Activated CD8-positive, alpha-beta memory T cell treated with anti-CD3 and anti-CD28 coated beads, Interleukin-2, amount 10 ng/mL, durations not matched to agents 7 days and 5 days (primary cell): ENCODE measurements at places on chromosomes 1 and 21.
A peak's percentile ranks its signal among the peaks of the same experiment; 100 is the strongest.

DNA sequence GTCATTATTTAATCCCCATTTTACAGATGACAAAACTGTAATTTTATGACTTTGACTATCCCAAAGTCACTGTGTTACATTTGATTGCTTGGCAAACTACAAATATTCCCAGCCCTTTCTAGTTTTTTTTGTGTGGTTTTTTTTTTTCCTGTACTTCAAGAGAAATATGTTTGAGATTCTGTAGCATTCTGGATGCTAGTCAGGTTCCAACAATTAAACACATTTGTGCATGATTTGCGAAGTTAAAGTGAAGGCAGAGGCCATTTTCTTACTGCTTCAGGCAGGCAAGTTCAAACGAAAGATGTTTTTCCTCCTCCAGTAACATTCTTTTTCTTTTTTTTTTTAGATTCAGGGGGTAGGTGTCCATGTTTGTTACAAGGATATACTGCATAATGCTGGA, 107.9 kb upstream of the SERTAD4 start:
- DNase-seq = no peak

- DNase-seq = no peak
These were observed 34.2 kb upstream of the TMEM125 start for GRCh38 chr1:43235451-43236121.

DNA sequence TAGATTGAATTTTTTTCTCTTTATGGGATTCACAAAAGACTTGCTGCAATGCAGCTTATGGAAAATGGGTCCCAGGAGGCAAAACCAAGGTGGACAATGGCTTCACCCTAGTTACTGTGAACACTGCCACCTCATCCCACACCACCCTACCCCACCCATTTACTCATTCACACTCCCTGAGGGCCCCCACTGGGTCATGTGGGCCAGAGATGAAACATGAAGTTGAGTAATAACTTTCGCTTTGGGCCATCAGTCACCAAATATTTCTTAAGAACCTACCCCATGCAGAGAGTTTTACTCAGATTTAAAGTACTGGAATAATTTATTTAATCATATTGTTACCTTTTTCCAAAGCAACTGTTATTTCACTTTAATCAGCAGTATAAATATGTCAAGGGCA, 191.8 kb downstream of the TPR start:
- no peak for DNase-seq

DNA sequence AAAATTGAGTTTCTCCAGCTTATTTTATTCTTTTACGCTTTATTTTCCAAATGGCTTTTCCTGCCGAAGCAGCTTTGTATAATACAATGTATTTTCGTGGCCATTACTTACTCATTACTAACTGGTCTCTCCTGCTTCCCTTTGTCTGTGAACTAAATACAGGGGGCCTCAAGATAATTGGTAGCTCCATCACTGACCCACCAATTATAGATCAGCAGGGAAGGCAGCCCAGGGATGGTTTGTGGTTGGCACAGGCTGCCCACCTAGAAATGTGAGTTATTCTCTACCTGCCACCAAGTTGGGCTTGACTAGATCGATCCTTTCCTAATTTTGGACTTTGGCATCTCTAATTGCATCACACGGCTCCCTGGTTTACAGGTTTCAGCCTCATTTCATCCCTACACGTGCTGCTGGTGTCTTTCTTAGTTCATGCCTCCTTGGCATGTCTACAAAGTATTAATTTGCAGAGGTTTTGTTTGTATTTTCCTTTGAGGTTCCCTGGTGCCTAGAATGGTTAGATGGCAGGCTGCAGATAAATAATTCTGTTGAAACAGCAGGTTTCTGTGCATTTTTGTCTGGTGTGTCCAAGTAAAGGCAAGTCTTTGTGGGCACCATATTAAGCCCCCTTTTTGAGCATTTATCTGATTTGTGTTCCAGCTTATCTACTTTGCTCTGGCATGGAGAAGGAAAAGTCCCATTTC, 35.2 kb downstream of the PEX14 start:
- no peak for DNase-seq

- DNase-seq = no peak
These were observed 1326.0 kb downstream of the PLA2G4A start for GRCh38 chr1:188154761-188155160.

- no peak for DNase-seq
These were observed 170.7 kb downstream of the IER5 start for GRCh38 chr1:181259026-181259745.

DNA sequence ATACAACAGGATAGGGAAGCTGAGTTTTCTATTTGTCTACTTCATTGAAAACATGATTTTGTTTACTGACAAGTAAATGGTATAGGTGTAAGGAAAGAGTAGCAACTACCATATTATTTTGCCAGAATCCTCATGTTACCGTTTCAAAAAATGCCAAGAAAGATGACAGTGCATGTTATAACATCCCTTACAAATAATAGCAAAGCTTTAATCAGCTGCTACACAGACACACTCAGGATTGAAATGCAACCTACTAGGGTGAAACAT, 331.5 kb downstream of the CHRM3 start:
- DNase-seq = no peak

DNA sequence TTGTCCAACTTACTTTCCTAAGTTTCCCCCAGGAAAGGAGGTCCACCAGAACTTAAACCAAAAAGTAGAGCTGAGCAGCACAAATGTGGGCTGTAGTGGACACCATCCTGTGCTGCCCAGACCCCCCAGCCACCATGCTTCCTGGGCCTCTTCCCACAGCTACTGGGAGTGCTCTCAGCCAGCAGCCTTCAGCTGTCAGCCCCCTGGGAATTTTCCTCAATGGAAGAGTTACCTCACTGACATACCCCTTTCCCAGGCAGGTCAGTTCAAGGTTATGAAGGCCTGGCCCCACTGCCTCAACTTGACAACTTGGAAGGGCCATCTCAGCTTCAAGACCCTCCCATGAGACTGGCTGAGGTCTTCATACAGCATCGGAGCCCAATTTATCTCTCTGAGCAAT, 47.7 kb downstream of the CDCP2 start:
- DNase-seq = no peak

- DNase-seq = peak; percentile 77
These were observed 257.7 kb upstream of the SGIP1 start for GRCh38 chr1:66276218-66276617.

- no peak for DNase-seq
These were observed 1.0 kb downstream of the LYST start for GRCh38 chr1:235865565-235866204.

- DNase-seq = no peak
These were observed 7.3 kb upstream of the FAM167B start for GRCh38 chr1:32239790-32240139.

DNA sequence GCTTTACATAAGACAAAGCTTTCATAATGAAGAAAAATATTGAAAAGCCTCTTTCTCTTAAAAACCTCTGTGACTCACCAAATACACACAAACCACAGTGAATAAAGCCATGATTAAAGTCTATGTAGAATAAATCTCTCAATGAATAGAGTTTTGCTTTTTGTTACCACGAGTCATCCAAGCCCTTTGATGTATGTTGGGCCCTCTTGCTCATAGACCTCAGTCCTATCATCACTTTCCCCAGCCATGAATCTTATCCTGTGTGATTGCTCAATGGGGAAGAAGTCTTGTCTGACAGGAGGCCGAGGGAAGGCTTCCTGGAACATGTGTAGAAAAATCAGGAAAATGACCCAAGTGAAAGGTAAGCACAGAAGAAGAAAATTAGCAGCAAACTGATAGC, 60.8 kb downstream of the NGF start:
- DNase-seq = no peak

DNA sequence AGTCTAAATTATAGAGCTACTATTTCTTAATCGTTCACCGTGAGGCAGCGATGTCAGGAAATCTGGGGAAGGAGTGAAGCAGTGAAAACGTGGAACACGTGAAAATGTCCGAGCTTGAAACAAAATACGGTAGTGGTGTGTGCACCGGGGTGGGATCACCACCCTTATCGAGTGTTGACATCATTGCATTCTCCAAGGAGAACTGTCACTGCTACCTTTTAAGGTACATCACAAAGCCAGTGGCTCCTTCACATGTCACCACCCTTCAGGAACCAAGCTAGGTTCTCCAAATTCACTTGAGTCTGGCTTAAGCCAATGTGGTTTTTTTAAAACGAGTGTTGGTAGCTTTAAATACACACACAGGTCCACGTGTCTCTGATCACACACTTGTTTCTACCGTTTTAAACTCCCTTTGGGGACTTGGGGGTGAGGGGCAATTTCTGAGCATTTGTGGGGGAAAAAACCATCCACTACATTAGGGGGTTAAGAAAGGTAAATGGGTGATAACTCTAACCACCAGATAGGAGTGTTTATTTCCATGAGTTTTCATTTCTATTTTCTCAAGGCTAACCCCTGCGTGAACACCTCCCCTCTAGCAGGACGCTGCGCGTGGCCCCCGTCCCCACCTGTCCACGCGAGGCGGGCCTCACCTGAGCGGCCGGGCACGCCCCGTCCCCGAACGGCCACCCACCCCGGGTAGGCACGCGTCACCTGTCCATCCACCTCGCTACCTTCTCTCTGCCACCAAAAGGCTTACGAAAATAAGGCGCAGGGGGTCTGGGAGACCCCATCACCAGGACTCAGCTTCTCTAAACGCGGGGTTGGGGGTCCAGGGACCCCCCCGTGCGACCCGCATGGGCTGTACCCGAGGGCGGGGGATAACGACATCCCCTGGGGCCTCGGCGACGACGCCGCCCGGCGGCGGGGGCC, 978 bp downstream of the PRDM15 start:
- DNase-seq = no peak

DNA sequence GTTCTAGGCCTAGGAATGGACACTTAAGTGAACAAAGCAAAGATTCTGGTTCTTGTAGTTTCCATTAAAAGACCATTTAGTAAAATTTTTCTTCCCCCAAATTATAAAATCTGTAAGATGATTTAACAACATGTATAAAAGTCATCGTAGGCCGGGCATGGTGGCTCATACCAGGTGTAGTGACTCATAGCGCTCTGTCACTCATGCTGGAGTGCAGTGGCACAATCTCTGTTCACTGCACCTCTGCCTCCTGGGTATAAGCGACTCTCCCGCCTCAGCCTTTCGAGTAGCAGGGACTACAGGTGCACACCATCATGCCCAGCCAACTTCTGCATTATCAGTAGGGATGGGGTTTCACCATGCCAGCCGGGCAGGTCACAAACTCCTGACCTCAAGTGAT, 9.1 kb downstream of the ASPM start:
- DNase-seq = no peak

DNA sequence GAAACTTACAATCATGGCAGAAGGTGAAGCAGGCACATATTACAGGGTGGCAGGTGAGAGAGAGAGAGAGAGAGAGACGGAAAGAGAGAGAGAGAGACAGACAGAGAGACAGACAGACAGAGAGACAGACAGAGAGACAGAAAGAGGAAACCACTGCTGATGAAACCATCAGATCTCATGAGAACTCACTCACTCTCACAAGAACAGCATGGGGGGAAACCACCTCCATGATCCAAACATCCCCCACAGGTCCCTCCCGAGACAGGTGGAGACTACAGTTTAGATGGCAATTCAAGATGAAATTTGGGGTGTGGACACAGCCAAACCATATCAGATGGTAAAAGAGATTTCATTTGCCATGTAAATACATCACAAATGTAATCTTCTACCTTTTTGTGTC, 708.1 kb downstream of the MRPL39 start:
- DNase-seq = no peak

DNA sequence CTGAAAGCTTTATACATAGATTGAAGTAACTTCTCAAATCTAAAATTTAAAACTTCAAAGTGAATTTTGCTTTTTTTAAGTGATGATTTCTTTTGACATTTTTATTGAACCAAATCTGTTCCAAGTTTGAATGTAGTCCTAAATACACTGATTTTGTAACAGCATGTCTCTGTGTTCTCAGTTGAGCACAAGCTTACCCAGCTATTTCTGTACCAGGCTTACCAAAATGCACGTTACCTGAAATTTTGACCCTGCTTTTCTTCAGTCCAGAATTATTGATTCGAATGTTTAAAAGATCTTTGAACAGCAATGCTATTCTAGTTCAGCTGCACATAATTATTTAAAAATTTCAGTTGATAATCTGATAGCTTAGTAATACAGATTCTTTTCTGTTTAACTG, 25.6 kb downstream of the AGO4 start:
- DNase-seq = no peak

GRCh38 chr1:51916587-51917405, 38.3 kb upstream of the NRDC start:
- no peak for DNase-seq

DNA sequence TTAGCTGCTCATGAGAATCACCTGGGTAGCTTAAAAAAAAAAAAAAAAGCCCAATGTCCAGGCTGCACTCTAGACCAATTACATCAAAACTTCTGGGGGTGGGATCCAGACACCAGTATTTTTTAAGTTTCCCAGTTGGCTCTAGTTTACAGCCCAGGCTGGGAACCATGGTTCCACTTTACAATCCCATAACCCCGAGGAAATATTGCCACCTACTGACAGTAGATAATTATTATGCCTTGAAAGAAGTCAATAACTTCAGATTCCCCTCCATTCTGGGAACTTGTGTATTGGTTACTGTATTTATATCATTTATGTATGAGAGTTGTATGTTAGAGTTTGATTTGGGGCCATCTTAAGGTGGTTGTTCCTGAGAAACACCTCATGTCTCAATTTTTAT, 100.2 kb downstream of the SPATA46 start:
- no peak for DNase-seq

- no peak for DNase-seq
These were observed 95.1 kb downstream of the TAS1R2 start for GRCh38 chr1:18764362-18764761.

DNA sequence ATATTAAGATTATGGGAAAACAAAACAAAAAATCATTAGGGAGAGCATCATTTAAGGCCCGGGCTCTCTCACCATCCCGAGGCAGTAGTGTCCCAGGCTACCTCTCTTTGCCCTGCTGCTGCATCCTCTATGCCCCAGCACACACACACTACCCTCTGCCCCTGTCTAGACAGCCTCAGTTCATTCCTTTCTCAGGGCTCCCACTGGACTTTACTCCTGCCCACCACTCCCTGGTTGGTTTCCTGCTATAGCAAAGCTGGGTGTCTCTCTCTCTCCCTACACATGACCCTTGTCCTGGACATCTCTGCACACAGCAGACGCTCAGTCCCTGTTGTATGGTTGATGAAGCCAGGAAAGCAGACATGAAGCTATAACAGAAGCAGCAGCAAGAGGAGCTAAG, 30.7 kb downstream of the GNG12 start:
- no peak for DNase-seq

- DNase-seq = no peak
These were observed 86.7 kb downstream of the S1PR1 start for GRCh38 chr1:101323535-101323934.

GRCh38 chr1:183551924-183552323, 38.3 kb downstream of the NCF2 start:
- no peak for DNase-seq
